ENCODE measurements at places on chromosomes 5 and 9. TPM values are rescaled to one million over a fixed set of nuclear protein-coding genes. Genes with fewer than 3 reads are reported as not detected.
A peak's percentile ranks its signal among the peaks of the same experiment; 100 is the strongest.

JADE2 gene
- total RNA-seq: 62.1 TPM

GRCh38 chr5:156188016-156188415 is 138.9 kb upstream of the SGCD start:
- no peak overlapping the region for H3K4me3 ChIP-seq
- no peaks in the 10 kb centered on the region for H3K27me3 ChIP-seq
- DNase-seq: no peak

TMEFF1 gene
- total RNA-seq: 0.32 TPM

DNA sequence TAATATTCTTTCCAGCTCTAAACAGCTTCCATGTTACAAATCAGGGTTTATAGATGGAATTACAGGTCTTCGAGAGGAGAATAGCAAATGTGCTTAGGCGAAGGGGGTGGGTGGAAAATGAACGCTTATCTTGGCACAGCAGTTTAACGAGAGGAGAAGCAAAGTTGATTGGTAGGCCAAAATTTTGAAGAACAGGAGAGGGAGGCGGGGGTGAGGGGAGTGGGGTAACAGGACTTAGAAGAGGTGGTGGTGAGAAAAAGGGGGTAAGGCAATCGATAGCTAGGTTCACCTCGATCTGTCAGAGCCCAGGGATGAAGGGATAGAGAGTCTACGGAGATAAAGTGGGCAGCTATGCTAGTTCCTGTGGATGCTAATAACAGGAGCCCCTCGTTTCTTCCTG is 764 bp downstream of the ANKRA2 start:
- peaks cover 27% of the 10 kb centered on the region for H3K36me3 ChIP-seq
- H3K27ac ChIP-seq: peak overlapping the region; percentile 95
- H3K4me1 ChIP-seq: peaks cover 41% of the 10 kb centered on the region
- peak overlapping the region; percentile 92 for H3K4me3 ChIP-seq
- DNase-seq: no peak

BHMT2 gene
- 7.5 TPM for total RNA-seq

GRCh38 chr5:103452666-103453065 is 109.9 kb downstream of the NUDT12 start:
- H3K4me3 ChIP-seq: no peak overlapping the region
- H3K27me3 ChIP-seq: no peaks in the 10 kb centered on the region
- H3K27ac ChIP-seq: no peak overlapping the region
- DNase-seq: no peak
- H3K4me1 ChIP-seq: peaks cover 2% of the 10 kb centered on the region

DNA sequence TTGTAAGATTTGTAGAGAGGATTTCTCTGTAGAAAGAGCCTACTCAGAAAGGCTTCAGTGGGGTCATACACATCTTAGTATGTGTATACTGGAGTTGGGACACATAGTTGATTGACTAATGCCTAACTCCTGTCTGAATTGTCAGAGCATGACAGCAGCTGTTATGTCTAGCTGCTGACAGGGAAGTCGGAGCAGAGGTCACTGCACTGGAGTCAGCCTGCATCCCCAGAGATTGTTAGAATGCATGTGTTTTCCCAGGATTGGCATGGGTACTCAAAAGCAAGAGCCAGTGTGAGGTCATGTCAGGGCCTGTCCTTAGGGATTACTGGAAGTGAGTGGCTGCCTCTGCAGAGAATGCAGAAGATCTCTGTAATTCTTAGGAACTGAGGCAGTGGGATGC is 82.7 kb downstream of the ITGA1 start:
- no peaks in the 10 kb centered on the region for H3K27me3 ChIP-seq
- H3K4me3 ChIP-seq: no peak overlapping the region
- DNase-seq: no peak

- no peak for DNase-seq
- H3K27me3 ChIP-seq: no peaks in the 10 kb centered on the region
- no peak overlapping the region for H3K27ac ChIP-seq
These were observed 22.4 kb upstream of the ANGPTL2 start for GRCh38 chr9:127144670-127145445.

JAKMIP2 gene
- not detected for total RNA-seq

GRCh38 chr5:175788155-175788787 is 83.1 kb upstream of the CPLX2 start:
- H3K27me3 ChIP-seq: peaks cover 23% of the 10 kb centered on the region
- H3K4me3 ChIP-seq: no peak overlapping the region
- no peak overlapping the region for H3K27ac ChIP-seq
- H3K4me1 ChIP-seq: no peaks in the 10 kb centered on the region

- H3K4me1 ChIP-seq: peaks cover 12% of the 10 kb centered on the region
- H3K36me3 ChIP-seq: peaks cover 31% of the 10 kb centered on the region
- no peaks in the 10 kb centered on the region for H3K27me3 ChIP-seq
- no peak for DNase-seq
- no peak overlapping the region for H3K4me3 ChIP-seq
- no peak overlapping the region for H3K27ac ChIP-seq
These were observed 78.6 kb downstream of the SERINC5 start for GRCh38 chr5:80177236-80177635.

DNA sequence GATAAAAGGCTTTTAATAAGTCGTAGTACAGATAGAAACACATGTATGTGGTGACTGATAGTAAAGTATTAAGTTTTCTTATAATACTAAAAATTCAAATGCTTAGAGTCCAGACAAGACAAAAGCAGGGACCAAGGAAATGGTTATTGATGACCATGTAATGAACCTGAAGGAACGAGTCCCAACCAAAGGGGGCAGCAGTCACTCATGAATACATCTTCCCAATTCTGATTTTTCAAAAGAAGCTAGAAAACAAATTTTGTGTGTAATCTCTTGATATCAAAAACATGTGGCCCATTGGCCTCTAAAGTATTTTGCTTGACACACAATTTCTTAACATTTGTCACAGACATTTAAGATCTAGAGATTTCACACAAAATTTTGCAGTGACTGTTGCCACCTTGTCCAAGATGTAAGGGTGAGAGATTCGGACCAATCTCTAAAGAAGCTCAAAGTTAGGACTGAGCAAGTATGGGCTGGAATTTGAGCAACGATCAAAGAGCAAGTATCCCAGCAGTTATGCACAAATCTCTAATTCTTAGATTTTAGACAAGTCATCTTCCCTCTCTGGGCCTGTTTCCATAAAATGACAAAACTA is 66.8 kb downstream of the ARL15 start:
- peaks cover 1% of the 10 kb centered on the region for H3K4me1 ChIP-seq
- H3K4me3 ChIP-seq: no peak overlapping the region

- H3K4me3 ChIP-seq: no peak overlapping the region
- DNase-seq: no peak
- H3K27me3 ChIP-seq: no peaks in the 10 kb centered on the region
- peaks cover 22% of the 10 kb centered on the region for H3K4me1 ChIP-seq
These were observed 69.3 kb downstream of the DAPK1 start for GRCh38 chr9:87567001-87567400.

- no peak for DNase-seq
- H3K4me1 ChIP-seq: peaks cover 13% of the 10 kb centered on the region
- H3K4me3 ChIP-seq: no peak overlapping the region
These were observed 508.0 kb downstream of the GADD45G start for GRCh38 chr9:90112788-90113187.

- H3K27ac ChIP-seq: no peak overlapping the region
- H3K36me3 ChIP-seq: peaks cover 43% of the 10 kb centered on the region
- H3K4me1 ChIP-seq: peaks cover 26% of the 10 kb centered on the region
These were observed 28.5 kb downstream of the NANS start for GRCh38 chr9:98085058-98085457.

SLCO6A1 gene
- not detected for total RNA-seq

- no peak overlapping the region for H3K27ac ChIP-seq
- H3K36me3 ChIP-seq: peaks cover 17% of the 10 kb centered on the region
- no peak for DNase-seq
- no peaks in the 10 kb centered on the region for H3K27me3 ChIP-seq
- no peaks in the 10 kb centered on the region for H3K4me1 ChIP-seq
These were observed 422.5 kb downstream of the KDM4C start for GRCh38 chr9:7180247-7180646.

GRCh38 chr9:114837923-114838322 is 32.1 kb upstream of the TNFSF15 start:
- no peak overlapping the region for H3K4me3 ChIP-seq
- no peaks in the 10 kb centered on the region for H3K36me3 ChIP-seq
- no peak for DNase-seq
- H3K27me3 ChIP-seq: no peaks in the 10 kb centered on the region
- H3K27ac ChIP-seq: no peak overlapping the region

- peaks cover 5% of the 10 kb centered on the region for H3K4me1 ChIP-seq
- H3K4me3 ChIP-seq: no peak overlapping the region
- DNase-seq: no peak
- H3K27me3 ChIP-seq: no peaks in the 10 kb centered on the region
- no peak overlapping the region for H3K27ac ChIP-seq
These were observed 271.6 kb downstream of the RAB3C start for GRCh38 chr5:58854441-58854840.

DNA sequence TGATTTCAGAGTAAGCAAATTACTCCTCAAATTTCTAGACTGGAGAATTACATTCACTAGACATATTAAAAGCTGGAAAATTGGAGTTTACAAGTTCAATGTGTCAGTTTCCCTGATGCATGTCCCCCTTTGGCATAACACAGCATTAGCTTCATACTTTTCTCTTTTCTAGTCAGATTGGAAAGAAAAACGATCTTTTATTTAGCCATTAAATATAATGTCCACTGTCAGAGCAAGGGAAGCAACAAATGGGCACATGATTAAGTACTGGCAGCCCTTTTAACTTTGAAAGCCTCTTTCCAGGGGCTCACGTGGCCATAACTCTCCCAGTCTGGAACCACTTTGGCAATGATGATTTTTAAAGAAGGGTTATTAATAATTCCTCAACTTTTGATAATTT is 203.3 kb downstream of the KCNN2 start:
- H3K27ac ChIP-seq: no peak overlapping the region
- no peaks in the 10 kb centered on the region for H3K36me3 ChIP-seq
- H3K4me1 ChIP-seq: no peaks in the 10 kb centered on the region
- DNase-seq: no peak
- H3K4me3 ChIP-seq: no peak overlapping the region

NNT gene
- 35.1 TPM for total RNA-seq

GRCh38 chr5:173981185-173981761 is 7.7 kb upstream of the C5orf47 start:
- H3K4me3 ChIP-seq: no peak overlapping the region
- peaks cover 15% of the 10 kb centered on the region for H3K27me3 ChIP-seq
- H3K36me3 ChIP-seq: no peaks in the 10 kb centered on the region
- H3K27ac ChIP-seq: no peak overlapping the region

LSM11 gene
- 3.9 TPM for total RNA-seq

MIGA2 gene
- total RNA-seq: 28.3 TPM

DNA sequence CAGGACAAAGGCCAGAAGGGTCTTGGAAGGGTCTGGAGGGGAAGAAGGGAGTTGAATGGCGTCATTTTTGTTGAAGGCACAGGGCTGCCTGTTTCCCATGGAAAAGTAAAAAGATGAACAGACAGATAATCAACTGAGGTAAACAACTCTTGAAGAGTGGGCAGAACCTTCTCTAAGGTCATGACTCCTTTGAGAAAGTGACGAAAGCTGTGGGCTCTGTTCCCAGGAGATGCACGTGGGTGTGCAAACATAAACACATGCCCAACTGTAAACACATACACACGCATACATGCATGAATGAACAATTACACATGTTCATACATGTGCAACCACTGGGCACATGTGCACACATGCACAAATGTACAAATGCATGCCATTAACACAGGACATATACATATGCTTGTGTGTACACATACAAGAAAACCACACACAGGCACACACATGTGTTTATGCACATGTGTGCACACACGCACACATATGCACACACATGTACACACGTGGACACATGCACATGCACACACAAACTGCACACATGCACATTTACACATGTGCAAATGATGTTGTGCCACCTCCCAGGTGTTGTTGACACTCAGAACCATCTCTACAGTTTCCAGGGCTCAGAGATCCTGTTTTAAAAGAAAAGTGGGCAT is 143.3 kb downstream of the GADD45G start:
- H3K4me3 ChIP-seq: no peak overlapping the region
- no peak for DNase-seq
- H3K4me1 ChIP-seq: peaks cover 9% of the 10 kb centered on the region
- H3K27me3 ChIP-seq: no peaks in the 10 kb centered on the region
- no peaks in the 10 kb centered on the region for H3K36me3 ChIP-seq

CKMT2 gene
- 12.3 TPM for total RNA-seq

DNA sequence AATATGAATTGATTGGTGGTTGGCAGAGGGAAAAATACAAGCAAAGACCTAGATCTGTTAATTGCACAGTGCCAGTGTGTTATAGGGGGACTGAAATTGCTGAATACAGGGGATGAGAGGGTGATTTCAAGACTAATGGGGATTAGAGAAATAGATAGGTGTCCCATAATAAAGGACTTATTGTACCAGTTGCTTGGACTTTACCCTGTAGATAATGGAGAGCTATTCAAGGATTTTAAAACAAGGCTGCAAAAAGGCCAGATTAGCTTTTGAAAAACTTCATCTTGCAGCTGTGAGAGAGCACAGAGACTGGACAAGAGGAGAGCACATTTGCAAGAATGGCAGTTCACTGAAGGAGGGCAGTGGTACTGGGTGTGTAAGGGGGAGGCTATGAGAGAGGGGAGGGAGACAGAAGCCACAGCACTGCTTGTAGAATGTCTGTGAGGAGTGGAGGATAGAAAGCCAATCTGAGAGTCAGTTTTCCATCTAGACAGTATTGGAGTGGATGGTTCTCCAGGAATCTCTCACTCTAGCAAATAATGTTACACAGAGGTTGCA is 28.8 kb upstream of the SCAMP1 start:
- H3K27me3 ChIP-seq: no peaks in the 10 kb centered on the region
- peaks cover 7% of the 10 kb centered on the region for H3K4me1 ChIP-seq
- no peak overlapping the region for H3K4me3 ChIP-seq
- H3K36me3 ChIP-seq: no peaks in the 10 kb centered on the region

PARP8 gene
- 9.7 TPM for total RNA-seq

GRCh38 chr9:106403081-106403480 is 459.9 kb upstream of the ZNF462 start:
- no peak for DNase-seq
- no peak overlapping the region for H3K4me3 ChIP-seq
- no peaks in the 10 kb centered on the region for H3K36me3 ChIP-seq
- no peaks in the 10 kb centered on the region for H3K4me1 ChIP-seq

DNA sequence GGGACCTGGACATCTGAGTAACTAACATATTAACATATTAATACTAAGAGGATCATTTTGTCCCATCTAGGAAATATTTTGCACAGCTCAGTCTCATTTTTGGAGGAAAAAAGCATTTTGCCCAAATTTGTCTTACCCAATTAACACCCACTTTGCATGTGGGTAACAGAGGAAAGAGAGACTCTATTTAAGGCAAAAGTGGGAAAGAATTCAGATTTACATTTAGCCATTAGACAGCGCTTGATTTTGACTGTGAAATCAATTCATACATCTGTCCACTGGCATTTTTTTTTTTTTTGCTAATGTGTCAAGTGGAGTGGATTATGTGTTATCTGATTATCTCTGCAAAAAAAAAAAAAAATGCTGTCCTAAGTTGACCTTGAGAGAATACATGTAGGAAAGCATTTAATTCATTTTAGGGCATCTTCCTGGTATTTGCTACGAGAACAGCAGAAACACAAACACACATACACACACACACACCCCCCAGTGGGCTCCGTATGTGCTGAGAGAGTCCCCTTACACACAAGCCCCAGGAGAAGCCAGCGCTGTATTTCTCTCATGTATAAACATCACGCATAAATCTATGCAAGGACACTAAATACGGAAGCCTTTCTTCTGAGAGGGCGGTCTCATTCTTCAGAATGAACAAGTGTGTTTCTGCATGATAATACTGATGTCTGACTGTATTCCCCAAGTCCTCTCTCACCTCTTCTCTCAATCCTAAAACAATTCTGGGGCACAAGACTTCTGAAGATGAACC is 202.0 kb upstream of the KLF9 start:
- H3K36me3 ChIP-seq: no peaks in the 10 kb centered on the region
- H3K4me3 ChIP-seq: no peak overlapping the region
- no peaks in the 10 kb centered on the region for H3K27me3 ChIP-seq
- no peak for DNase-seq
- no peaks in the 10 kb centered on the region for H3K4me1 ChIP-seq
